WTC11 (cell line): ENCODE measurements at places on chromosomes 2 and 18.

DNA sequence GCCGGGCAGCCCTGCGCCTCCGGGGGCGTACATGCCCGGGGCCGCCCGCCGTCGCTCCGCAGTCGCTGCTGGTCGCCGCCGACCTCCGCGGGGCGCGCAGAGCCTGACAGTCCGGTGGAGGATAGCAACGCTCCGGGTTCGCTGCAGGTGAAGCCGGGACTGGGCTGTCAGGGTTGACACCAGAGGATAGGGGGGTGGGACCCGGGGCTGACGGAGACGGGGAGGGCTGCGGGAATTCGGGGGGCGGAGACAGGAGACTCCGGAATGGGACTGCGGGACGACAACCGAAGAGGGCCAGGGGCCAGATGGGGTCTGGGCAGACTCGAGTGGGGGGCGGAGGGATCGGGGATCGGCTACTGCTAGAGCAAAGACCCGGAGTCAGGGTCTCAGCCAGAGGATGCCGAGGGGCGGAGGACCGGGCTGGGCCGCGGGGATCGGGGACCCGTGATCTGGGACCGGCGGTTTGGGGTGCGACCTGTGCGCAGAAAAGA lies 403 bp downstream of the TMEM127 start:
- DNase-seq = peak; percentile 57

DNA sequence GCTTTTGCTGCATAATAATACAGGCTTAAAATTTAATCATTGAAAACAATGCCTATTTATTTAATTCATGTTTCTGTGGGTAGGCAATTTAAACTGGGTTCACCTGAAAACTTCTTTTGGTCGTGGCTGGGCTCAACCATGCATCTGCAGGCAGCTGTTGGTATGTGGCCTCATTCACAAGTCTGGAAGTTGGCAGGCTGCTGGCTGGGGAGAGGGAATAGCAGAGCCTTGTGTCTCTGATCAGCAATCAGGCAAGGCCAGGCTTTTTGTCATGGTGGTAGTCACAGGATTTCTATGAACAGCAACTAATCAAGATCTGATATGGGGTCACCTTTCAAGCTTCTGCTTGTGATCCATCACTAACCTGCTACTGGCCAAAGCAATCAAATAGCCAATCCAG lies 130.1 kb upstream of the KCNJ3 start:
- DNase-seq = peak; percentile 26

GRCh38 chr2:83002706-83003105 lies 1456.4 kb downstream of the SUCLG1 start:
- no peak for DNase-seq

DNA sequence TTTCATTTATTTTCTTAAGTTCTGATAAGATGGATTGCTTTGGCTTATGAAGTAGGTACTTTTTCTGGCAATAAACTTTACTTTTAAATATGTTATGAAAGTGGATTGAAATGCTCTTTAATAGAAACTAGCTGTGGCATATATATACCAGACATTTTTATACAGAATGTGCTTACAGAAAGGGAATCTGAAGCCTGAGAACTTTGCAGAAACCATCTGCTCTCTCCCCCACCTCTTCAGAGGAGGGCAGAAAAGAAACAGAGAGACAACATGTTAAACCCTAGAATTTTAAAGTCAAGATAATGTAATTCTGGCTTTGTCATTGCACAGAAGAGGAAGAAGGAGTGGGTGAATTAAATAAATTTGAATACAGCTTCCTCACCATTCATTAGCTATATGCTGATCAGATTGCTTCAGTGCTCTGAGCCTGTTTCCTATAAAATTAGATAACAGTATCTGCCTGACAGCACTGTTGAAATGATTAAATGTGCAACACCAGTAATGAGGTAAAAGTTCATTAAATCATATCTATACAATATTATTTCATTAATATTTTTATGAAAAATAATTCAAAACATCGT lies 247.3 kb downstream of the CNTNAP5 start:
- DNase-seq = no peak

GRCh38 chr18:72667932-72668331 lies 123.8 kb upstream of the CBLN2 start:
- DNase-seq = no peak

DNA sequence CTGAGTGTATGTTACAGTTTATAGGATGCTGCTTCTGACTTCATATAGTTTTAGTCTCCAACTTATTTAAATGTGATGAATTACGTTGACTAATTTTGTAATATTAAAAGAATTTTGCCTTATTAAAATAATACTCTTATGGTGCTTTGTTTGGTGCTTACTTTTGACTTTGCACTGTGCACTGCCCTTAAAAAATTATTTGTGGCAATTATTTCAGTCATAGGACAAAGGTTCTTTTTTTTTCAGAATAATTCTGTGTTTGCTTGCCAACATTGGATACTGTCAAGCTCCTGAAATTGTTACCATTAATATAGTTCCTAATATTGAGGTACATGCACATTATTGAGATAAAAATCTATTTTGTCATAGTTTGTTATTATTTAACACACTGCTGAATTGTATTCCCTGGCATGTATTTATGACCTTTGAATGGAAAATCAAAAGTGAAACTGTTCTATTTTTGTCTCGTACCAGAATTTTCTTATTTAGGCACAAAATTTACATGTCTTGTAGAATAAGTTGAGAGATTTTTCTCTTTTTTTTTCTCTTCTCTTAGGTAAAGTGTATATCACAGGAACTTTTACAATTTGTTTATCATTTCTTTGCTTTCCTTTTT lies 572.8 kb upstream of the KLHL29 start:
- no peak for DNase-seq

- DNase-seq = no peak
Measured at GRCh38 chr2:151177756-151178155, 83.9 kb downstream of the RBM43 start.

- DNase-seq = no peak
Measured at GRCh38 chr2:45899926-45900325, 248.5 kb downstream of the PRKCE start.

GRCh38 chr2:134852518-134852917 lies 14.1 kb downstream of the ACMSD start:
- DNase-seq = peak; percentile 28

DNA sequence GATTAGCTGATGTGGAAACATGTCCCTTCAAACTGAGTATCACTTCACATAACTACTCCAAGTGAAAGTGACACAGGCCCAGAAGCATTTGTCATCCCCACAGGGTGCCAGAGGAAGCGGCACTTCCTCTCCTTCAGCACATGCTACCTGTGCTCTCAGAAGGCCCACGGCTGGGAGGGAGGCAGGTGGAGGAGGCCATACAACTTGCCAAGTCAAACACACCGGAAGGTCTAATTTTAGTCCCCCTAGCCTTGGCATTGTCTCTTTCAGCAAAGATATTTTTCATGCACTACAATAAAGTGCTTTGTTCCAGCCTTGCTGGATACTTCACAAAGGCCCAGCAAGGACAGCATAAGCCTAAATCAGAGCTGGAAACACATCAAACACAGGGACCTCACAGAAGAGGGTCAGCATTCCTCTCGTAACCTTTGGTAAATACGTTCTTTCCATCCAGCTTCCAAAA lies 38.0 kb downstream of the VSNL1 start:
- DNase-seq = no peak

GRCh38 chr2:44931198-44931780 lies 10.2 kb upstream of the SIX3 start:
- no peak for DNase-seq

GRCh38 chr2:134663451-134664450 lies 55.0 kb downstream of the TMEM163 start:
- no peak for DNase-seq

GRCh38 chr2:127400533-127400896 lies 12.7 kb upstream of the MAP3K2 start:
- DNase-seq = no peak

- no peak for DNase-seq
Measured at GRCh38 chr2:176385219-176385759, 116.0 kb downstream of the MTX2 start.

DNA sequence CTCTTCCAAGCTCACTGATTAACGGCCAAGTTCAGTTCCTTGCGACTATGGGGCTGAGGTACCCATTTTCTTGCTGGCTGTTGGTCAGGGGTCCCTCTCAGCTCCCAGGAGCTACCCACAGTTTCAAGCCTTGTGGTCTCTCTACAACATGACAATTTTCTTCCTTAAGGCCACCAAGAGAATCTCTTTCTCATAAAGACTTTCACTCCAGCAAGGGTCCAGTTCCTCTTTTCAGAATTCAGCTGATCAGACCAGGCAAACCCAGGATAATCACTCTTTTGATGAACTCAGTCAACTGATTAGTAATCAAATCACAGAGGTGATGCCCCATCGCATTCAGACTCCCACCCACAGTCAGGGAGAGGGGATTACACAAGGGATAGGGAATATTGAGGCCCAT lies 129.7 kb downstream of the IRS1 start:
- DNase-seq = no peak

DNA sequence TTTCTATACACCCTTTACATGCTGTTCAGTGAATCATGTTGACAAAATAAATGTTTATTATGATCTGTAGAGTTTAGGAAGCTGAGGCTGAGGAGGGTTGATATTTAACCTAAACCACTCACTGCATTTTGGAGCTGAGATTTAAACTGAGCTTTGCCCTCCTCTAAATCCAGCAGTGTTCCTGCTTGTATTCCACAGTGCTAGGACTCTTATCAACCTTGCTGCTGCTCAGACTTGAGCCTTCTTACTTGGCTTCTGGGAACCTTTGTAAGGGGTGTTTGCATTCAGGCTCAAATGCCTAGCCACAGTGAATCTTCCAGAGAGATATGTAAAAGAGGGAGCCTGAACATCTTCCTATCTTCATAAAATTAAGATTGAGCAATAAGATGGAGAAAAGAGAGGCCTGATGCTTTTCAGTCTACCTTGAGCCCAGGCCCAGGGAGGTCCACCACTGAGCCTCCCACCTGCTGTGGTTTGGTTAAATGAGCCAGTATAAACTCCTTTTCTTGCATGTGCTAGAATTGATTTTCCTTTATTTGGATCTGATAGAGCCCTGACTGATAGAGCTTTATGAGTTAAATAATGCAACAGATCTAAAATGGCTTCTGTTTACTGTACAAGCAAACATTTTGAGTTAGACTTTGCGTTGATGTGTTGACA lies 149.7 kb downstream of the GULP1 start:
- no peak for DNase-seq

- no peak for DNase-seq
Measured at GRCh38 chr18:65516209-65516608, 234.6 kb upstream of the CDH7 start.

GRCh38 chr2:217418090-217418489 lies 558.2 kb upstream of the TNP1 start:
- no peak for DNase-seq

- no peak for DNase-seq
Measured at GRCh38 chr2:216436383-216436782, 24.1 kb downstream of the SMARCAL1 start.

DNA sequence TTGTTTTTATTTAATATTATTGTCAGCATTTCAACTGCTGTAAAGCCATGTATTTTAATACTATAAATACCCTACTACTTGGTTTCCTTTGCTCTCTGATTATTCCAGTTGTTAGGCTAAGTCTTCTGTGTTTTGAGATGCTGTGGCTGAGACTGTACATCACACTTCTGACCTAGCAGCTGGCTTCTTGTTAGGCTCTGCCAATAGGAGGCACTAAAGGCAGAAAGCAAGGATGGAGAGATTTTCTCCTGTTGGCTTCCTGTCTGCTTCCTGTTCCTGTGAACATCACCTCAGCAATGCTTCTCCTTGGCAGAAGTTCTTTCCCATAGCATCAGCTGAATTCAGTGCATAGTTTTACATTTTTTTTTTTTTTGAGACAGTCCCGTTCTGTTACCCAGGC lies 68.3 kb upstream of the YPEL5 start:
- no peak for DNase-seq

DNA sequence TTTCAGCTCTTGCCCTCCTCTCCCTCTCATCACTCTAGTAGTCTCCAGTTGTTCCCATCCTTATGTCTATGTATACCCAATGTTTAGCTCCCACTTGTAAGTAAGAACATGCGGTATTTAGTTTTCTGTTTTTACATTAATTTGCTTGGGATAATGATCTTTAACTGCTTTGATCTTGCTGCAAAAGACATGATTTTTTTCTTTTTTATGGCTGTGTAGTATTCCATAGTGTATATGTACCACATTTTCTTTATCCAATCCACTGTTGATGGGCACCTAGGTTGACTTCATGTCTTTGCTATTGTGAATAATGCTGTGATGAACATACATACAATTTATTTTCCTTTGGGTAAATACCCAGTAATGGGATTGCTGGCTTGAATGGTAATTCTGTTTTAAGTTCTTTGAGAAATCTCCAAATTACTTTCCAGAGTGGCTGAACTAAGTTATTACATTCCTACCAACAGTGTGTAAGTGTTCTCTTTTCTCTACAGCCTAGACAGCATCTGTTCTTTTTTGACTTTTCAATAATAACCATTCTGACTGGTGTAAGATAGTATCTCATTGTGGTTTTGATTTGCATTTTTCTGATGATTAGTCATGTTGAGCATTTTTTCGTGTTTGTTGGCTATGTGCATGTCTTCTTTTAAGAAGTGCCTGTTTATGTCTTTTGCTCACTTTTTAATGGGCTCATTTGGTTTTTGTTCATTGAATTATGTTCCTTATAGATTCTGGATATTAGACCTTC lies 179.6 kb upstream of the SLC39A10 start:
- DNase-seq = no peak

DNA sequence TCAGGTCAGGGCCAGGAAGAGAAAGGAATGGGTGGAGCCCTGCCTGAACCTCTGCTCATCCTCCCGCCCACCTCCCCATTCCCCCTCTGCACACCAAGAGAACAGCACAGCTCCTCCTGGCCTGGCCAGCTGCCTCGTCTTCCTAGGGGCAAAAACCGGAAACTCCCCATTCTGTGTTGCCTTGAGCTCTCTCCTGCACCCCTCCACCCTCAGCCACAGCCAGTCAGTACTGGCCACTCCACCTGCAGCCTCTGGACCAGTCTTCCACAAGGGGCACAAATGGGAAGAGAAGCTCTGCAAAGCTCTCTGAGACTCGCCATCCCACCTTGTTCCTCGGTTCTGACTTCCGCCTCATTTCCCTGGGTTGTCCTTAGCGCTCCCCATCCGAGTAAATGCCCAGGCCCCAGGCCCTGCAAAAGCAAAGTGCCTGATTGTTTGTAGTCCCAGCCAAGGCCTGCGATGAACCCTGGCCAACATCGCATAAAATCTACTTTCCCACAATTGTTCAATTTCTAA lies 39.3 kb upstream of the SLC35G4 start:
- peak; percentile 20 for DNase-seq

DNA sequence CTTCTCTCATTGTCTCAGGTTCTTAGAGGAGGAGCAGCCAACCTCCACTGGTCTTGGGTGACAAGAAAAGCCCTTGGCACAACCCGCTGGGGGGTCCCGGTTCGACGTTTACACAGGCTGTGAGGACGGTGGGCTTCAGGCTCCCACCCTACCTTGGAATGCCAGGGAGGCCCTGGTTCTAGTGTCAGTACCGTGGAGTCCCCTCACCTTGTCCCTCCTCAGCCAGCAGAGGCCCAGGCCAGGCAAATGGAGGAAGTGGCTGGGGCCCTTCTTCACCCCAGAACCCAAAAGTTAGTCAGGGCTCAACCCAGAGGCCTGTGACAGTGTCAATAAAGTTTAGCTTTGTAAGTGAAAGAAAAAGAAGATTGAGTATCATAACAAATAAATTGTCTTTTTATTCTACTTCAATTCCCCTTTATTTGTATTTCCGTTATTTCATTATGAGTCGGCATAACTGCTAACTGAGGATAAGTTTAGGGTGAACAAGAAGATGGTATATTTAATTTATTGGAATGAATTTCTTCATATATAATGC lies 62.6 kb upstream of the ZSWIM2 start:
- DNase-seq = no peak

- DNase-seq = no peak
Measured at GRCh38 chr2:54630858-54631497, 92.5 kb upstream of the EML6 start.
